ENCODE measurements at places on chromosomes 2 and 18.

GRCh38 chr2:64202206-64202845, 58.1 kb upstream of the PELI1 start:
- peak; percentile 73 for DNase-seq

- DNase-seq: no peak
These were observed 27.5 kb upstream of the FAM237A start for GRCh38 chr2:206614811-206615210.

DNA sequence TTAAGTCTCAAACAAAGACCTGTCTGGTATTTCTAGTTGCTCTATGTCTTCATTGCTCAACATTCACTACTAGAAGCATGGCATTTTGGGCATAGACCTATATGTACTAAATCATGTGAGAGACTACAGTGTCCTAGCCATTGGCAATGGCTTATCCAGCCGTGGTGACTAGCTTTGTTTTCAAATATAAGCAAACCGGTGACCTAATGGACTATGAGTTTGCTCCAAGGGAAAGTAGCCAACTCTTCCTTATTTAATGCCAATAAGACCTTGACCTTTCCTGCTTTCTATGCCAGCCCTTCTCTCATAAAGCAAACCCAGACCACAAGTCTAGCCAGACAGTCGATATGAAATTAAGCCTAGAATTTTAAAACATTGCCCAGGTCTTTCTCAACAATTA, 113.7 kb upstream of the CREB1 start:
- DNase-seq: no peak

- DNase-seq: peak; percentile 72
These were observed 796 bp downstream of the SPIRE1 start for GRCh38 chr18:12656938-12657683.

DNA sequence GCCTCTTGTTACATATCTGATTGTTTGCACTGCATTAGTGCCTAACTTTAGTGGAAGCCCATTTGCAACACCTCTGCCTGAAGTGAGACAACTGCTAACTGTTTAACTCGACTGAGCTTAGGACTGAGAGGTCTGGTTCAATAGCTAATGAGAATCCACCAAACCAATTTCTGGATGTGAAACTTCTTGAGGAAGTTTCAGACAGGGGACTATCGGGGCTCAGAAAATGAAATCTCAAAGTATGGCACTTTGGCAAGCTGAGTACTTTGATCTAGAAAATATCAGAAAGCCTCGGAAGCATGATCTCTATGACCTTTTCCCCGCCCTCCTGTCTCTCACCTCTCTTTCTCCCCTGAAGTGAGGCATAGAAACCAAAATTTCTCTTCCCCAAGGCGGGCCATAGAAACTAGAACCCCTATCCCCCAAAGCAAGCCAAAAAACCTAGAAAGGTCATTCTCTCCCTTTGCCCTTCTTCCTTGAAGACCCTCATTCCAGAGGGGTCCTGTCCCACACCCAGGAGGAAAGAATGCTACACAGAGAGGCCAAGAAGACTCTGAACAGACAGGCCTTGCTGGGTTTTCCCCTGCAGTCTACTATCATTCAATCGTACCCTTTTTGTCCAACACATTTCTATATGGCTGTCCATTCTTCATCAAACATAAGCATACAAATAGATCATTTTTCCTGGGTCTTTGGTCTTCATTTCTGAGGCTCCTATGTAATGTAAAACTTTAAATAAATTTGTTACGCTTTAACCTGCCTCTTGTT, 69.6 kb upstream of the CREB1 start:
- no peak for DNase-seq

GRCh38 chr2:38494394-38494793, 108.3 kb downstream of the HNRNPLL start:
- DNase-seq: no peak

GRCh38 chr2:232551250-232551638, 755 bp downstream of the EIF4E2 start:
- no peak for DNase-seq

GRCh38 chr2:175964195-175964594, 37.9 kb downstream of the LNPK start:
- no peak for DNase-seq

- DNase-seq: no peak
These were observed 145.6 kb downstream of the PDE1A start for GRCh38 chr2:182281276-182281675.

GRCh38 chr2:180655842-180656454, 324.5 kb upstream of the UBE2E3 start:
- no peak for DNase-seq

GRCh38 chr2:109356324-109357035, 227.5 kb downstream of the SH3RF3 start:
- no peak for DNase-seq

- no peak for DNase-seq
These were observed 584.4 kb downstream of the NR4A2 start for GRCh38 chr2:155748131-155748530.
